COR-L47 (cell line): ENCODE measurements at places on chromosomes 7 and 10.

GRCh38 chr10:131870411-131870810, 30.4 kb upstream of the PPP2R2D start:
- DNase-seq: no peak

- no peak for DNase-seq
Observed at GRCh38 chr10:132140167-132140925, 46.4 kb upstream of the DPYSL4 start.

GRCh38 chr10:77698267-77698931, 60.8 kb upstream of the KCNMA1 start:
- no peak for DNase-seq

DNA sequence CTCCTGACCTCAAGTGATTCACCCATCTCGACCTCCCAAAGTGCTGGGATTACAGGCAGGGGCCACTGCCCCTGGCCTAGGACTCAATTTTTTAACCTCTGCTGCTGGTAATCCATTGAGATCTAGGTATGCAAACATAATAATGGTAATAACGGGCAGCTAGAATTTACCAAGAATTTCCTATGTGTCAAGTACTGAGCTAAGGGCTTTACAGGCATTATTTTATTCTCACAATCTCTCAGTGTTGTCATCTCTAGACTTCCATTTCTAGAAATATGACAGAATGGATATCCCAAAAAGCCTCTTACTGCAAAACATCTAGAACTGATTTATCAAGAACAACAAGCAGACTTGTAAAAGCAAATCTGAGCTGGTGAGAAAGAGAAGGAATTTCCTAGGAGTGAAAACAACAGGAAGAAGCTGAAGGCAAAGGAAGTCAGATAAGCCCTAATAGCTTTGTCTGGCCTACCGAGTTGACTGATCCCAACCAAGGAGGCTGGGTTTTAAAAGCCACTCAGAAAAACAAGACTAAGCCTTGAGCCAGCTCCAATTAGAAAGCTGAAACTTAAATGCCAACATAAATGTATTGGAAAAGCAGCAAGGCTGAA, 70.6 kb downstream of the CCDC71L start:
- no peak for DNase-seq

GRCh38 chr10:35422228-35422627, 85.9 kb downstream of the CCNY start:
- no peak for DNase-seq
